ENCODE measurements at places on chromosomes 2 and 18.

- no peak for DNase-seq
Observed at GRCh38 chr2:159003555-159003954, 35.1 kb downstream of the TANC1 start.

DNA sequence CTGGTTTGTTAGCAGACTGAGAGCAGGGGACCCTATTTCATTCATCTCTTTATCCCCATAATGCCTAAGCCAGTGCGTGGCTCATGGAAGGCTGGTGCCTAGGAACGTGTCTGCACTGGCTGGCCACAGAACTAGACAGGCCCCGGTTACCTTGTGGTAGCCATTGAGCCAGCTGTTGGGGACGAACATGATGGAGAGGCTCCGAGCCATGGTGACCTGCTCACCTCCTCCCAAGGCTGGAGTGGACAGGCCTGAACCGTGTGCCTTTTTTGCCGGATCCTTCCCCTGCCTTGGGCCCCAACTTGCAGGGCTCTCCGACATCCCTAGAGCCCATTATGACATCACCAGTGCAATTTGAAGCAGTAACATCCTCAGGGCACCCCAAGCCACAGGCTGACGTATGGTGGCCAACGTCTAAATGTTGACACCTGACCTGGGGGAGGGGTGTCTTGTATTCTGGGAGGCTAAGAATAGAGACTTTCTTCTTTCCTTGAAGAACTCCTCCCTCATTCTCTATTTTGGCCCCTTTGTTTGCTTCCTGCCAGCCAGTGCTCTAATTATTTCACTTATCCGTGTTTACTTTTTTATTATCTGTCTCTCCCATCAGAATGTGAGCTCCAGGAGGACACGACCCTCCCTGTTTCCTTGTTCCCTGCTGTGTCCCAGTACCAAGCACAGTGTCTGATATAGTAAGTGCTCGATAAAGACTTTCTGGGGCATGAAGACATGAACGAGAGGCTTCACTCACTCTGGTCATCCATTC lies 12.2 kb upstream of the DNPEP start:
- DNase-seq, result no peak

DNA sequence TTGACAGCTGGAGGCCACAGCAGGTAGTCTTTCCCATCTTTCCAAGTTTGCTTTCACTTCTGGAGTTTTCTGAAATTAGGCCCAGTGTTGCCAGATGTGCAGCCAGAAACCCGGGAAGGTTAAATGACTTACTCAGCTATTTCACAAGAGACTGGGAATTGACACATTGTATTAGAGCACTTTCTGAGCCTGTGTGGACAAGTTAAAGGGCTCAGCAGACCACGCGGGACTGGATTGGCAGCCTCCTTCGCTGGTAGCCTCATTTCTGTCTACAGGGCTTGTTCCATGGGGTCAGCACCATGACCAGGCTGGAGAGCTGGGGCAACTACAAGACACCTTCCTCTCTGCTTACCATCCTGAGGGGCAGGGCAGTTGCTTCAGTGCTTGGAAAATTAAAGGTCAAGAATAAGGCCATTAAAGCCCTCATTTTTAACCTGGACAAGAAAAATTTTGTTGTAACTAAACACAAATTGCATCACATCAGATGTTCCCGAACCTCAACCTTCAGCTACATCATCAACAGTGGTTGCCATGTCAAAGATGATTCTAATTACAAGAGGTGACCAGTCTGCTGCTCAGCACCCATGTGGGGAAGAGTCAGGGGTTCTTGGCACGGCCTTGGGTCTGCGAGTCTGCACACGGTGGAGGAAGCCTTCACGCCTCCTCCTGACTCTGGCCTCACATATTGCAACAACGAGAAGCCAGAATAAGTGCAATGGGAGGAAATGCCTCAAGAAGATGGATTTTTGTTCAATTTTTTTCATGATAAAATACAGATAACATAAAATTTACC lies 279.5 kb upstream of the RAB6C start:
- no peak for DNase-seq

DNA sequence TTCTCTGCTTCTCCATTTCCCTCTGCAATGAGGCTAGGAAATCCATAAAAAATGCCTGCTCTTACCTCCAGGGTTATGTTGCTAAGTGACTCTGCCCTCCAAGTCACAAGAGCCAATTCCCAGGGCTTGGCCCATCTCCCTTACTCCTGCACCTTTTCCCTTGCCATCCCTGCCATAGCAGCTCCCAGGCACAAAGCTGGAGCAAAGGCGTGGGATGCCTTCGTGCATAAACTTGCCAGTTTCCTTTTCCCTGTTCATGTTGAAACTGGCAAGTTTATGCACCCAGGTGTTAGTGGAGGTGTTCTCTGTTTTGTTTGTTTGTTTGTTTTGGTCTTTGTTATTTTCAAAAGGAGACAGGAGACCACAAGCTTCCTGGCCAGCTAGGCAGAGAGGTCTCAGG lies 195.1 kb downstream of the ACKR3 start:
- DNase-seq, result no peak

GRCh38 chr18:58264840-58265239 lies 220.8 kb downstream of the NEDD4L start:
- DNase-seq, result no peak

- no peak for DNase-seq
Observed at GRCh38 chr2:75596784-75597183, 36.0 kb upstream of the EVA1A start.

DNA sequence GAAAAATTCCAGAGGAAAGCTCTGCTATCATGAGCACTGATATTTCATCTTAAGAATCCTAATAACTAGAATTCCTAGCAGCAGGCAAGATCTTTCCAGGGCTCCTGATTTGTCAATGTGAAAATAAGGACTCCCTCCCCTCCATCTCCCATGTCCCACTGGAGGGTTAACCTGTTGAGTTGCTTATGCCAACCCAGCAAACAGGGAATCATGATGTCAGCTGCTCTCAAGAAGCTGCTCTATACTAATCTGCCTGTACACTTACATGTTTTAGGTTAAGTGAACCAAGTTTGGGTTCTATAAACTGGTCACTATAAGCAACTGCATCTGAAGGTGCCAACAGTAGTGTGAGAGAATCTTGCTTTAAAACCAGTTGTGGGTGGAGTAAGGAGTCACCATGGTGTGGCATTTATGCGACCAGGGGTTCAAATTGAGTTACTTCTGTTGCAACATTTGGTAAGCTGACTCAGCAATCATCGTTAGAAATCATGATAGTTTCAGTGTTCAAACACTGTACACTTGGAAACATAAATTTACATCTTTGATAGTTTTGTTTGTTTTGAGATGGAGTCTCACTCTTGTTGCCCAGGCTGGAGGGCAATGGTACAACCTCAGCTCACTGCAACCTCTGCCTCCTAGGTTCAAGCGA lies 53.4 kb downstream of the STK25 start:
- DNase-seq, result no peak

GRCh38 chr2:233456934-233457333 lies 102.6 kb downstream of the DGKD start:
- no peak for DNase-seq

- DNase-seq, result no peak
Observed at GRCh38 chr18:63890950-63891304, 3.4 kb downstream of the SERPINB2 start.

GRCh38 chr2:23767876-23768621 lies 158.9 kb downstream of the ATAD2B start:
- no peak for DNase-seq

DNA sequence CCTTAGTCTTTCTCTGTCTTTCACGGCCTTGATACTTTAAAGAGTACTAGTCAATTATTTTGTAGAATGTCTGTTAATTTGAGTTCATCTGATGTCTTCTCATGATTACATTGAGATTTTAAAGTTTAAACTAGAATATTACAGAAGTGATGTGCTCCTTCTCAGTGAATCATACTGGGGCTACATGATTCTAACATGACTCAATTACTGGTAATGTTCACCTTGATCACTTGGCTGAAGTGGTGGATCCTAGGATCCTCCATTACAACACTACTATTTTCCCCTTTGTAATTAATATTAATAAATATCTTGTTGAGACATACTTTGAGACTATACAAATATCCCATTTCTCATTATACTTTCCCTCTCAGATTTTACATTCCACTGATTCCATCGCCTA lies 148.5 kb downstream of the CAMKMT start:
- no peak for DNase-seq

DNA sequence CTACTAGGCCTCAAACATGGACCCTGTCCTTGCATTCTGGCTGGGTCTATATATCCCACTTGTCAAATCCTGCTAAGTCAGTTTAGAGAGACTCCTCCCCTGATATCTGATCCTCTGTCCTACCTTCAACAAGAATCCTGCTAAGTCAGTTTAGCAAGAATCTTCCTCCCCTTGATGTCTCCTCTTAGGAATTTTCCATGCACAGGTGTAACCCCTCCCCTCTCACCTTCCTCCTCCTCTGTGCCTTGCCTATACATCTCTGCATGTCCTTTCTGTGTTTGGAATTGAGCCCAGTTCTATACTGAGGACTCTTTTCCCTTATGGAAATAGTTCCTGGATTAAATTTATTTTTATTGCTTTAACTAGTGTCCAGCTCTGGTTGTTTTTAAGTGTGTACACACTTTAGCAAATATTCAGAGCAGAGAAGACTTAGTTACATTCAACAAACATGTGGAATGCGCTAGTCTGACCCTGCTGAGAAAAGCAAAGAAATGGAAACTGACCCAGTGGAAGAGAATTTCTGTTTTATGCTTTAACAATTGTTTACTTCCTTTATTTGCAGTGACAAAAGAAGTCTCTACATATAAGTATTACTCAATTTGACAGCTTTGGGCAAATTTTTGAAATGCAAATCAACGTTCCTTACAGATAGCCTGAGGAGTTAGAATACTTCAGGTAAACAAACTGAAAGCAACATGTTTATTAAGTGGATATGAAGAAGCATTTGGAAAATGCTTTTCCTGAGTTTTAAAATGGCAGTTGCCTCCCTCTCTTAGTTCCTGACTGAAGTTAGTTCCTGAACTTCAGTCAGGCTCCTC lies 80.6 kb downstream of the RIT2 start:
- no peak for DNase-seq

DNA sequence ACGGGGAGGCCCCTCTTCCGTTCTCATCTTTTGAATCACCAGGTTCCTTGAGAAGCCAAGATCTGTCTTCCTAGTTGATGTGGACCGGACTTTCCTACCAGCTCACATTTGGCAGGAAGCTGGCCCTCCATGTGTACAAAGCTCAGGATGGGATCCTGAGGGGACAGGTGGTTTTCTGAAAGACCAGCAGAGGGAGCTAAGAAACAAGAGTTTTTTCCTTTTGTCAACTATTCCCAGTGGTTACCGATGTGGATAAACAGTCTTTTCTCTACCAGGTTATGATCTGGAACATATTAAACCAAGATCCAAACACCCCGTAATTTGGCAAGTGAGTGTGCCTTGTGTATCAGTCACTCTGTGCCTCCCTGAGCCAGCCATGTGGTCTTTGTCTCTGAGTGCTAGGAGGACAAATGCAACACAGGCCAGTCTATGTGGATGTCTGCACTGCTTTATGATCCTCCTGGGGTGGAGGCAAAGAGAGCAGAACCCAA lies 25.1 kb upstream of the ARHGAP25 start:
- no peak for DNase-seq

- no peak for DNase-seq
Observed at GRCh38 chr2:69559442-69560146, 83.9 kb downstream of the AAK1 start.

DNA sequence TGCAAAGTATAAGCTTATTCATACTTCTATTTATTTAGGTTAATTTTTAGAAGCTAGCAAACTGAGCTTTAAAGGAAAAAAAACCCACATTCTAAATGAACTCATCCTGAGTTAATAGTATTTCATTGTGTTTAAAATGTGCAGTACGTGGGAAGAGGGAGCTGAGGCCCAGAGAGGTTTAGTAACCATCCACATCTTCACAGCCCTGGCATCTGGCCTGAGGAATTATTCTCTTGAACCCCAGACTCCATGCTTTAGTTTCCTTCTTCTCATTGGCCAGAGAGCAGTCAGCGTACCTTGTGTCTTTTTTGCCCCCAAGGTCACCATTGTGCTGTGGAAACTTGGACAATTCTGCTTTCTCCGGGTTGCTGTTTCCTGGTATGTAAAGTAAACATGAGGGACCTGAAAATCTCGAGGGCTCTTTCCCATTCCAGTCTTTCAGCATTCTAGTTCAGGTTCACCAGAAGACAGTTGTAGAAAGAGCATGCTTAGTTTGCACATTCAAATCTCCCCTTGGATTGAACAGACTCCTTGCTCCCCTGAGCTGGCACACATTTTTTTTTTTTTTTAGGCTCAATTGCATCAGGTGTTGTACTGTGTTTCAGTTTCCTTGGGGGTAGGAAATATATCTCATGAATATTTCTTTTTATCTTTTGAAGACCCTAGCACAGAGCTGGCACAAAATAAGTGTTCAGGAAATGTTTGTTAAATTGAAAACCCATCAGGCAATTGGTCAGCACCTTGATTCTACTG lies 81.4 kb downstream of the MYCN start:
- DNase-seq, result no peak

DNA sequence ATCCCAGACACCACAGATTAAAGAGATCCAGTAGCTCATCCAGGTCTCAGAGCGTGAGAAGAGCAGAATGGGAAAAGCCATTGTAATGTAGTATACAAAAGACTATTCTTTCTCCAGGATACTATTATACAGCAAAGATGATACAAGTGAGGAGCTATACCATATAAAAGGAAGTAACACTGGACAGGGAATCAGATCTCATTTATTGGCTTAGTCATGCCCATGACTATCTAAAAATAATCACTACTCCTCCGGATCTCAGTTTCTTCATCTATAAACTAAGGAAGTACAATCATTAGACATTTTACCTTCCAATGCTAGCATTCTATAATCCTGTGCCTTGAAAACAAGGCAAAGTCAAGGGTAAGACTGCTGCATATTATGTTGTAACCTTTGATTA lies 19.4 kb downstream of the KRCC1 start:
- DNase-seq, result no peak

Measured in stimulated activated CD8-positive, alpha-beta memory T cell treated with anti-CD3 and anti-CD28 coated beads, Interleukin-2, amount 100 ng/mL, for 48 hours (primary cell).